ENCODE measurements at places on chromosomes 5 and 9.

GRCh38 chr5:75190227-75190626, 46.5 kb downstream of the ANKRD31 start:
- no peak for DNase-seq

DNA sequence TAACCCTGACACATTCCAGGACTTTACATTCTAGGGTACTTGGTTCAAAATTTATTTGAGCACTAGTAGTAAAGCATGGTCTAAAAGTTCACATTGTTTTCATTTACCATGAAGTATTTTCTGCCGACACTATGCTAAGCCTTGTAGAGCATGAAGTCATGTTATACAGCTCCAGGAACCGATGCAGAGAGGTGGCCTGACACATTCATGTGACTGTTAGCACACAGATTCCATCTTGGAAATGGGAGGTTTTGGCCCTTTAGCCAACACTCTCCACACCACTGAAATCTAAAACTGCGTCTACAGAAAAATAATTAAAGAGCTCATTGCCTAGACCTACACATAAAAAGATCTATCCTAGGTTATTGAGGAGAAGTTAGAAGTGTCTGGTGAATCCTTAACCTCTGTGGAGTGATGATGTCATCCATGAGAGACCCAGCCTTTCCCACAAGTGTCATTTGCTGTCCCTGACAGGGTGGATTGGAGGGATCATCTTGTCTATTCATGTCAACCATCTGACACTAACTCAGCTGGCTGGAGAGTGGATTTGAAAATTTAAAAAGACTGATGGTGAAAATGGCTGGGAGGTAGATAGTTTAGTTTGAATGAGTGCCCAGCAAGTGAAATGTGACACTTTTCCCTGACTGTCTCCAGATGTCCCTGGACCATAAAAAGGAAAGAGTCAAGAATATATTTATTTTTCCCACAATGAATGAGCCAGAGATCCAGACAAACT, 1.3 kb downstream of the RANBP3L start:
- DNase-seq, result no peak

GRCh38 chr5:139105621-139106071, 92.5 kb downstream of the SIL1 start:
- DNase-seq, result no peak

- DNase-seq, result no peak
Observed at GRCh38 chr9:86600291-86600690, 246.1 kb upstream of the TUT7 start.

GRCh38 chr5:126004636-126005035, 418.6 kb upstream of the GRAMD2B start:
- DNase-seq, result no peak

- DNase-seq, result no peak
Observed at GRCh38 chr9:26687421-26687820, 205.2 kb downstream of the CAAP1 start.

DNA sequence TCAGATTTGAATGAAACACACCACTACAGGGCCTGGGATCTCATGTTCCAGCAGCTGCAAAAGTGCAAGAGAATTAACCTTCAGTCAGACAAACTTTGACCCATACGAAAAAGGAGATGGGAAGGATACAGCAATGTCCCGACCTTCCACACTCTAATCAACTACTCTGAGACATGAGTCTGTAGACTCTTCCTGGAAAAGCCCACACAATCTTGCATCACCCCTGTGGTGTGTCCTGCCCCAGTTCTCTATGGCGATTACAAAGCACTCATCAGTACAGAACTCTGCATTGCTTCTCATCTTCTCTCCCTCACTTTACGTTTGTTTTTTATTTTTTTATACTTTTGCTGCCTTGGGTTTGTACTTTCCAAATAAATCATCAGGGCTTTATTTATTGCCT, 241.0 kb upstream of the KIF2A start:
- no peak for DNase-seq

DNA sequence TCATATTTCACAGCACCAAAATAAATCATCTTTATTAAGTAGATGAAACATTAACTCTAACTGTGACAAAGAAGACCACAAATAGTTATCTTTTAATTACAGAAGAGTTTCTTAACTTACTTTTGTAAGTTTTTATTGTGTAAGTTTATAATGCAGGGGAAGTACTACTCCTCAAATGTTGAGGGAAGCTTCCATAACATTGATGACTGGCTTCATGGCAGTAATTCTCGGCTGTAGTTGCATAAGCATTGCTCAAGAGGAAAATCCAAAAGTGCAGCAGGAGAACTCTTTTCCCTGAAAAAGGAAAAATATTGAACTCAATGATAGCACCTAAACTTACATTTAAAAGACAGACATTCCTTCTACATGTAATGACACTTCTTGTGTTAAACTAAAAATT, 4.6 kb downstream of the TSLP start:
- no peak for DNase-seq

DNA sequence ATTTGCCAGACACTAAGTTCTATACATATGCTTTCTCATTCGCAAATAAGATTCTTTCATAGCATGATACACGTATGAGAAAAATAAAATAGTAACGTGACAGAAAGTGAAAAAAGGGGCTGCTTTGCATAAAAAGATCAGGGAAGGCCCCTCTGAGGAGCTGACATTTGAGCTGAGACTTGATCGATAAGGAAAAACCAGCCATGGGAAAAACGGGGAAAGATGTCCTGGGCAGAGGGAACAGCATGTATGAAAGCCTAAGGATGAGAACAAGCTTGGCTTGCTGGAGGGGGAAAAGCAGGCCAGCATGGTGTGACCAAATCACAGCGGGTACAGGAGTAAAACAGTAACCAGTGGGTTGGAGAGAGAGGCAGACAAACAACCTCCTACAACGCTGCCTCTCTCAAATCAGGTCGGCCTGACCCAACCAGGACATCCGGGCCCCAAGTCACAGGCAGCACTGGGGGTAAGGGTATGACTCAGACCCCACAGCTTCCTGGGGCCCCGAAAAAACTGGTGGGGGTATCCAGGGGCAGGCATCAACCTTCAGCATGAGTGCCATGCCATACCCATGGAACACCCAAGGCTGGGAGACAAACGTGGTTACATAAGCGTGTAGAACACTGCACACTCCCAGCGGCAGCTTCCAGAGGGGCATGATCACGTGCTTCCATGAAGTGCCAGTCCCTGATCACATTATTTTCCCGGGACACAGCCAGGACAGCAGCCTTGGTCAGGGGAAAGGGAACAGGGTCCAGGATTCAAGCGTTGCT, 2.2 kb downstream of the TNIP1 start:
- peak; percentile 88 for DNase-seq

DNA sequence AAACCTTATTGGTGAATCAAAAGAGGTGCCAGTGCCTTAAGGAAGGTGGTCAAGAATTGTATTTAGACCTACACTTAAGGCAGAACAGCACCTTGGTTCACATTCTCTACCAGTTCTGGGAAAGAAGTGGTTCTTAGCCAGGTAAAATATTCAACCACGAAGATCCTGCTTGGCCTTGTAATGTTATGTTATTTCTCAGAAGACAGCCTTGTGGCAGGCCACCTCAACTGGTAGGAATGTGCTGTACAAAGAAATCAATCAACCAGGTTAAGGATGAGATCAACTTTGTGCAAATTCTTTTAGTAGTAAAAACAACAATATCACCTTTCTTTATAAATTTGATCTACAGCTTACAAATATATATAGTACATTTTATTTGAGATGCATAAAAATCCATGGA, 246.8 kb downstream of the ARRDC3 start:
- DNase-seq, result no peak

- DNase-seq, result no peak
Observed at GRCh38 chr5:130183115-130183514, 278.9 kb downstream of the CHSY3 start.

GRCh38 chr5:119410448-119411159, 41.7 kb upstream of the HSD17B4 start:
- DNase-seq, result no peak

DNA sequence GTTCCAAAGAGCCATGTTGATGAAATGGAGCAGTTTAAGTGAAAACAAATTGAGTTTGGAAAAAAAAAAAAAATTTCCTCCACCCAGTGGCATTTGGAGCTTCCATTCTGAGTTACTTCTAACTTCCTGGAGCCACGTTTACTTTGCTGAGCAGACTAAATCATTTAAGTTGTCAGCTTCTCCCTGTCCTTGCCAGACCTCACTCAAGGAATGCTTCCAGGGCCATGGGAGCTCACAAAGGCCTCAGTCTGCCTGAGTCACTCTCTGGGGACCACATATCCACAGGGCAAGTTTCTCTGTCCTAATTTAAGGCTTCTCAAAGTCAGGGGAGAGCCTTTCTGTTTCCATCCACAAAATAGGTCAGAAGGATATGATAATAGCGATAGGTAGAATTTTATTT, 210.3 kb upstream of the TNC start:
- no peak for DNase-seq

GRCh38 chr5:7878381-7878873, 9.5 kb downstream of the MTRR start:
- DNase-seq, result no peak

GRCh38 chr5:63774939-63775338, 187.3 kb downstream of the HTR1A start:
- no peak for DNase-seq

DNA sequence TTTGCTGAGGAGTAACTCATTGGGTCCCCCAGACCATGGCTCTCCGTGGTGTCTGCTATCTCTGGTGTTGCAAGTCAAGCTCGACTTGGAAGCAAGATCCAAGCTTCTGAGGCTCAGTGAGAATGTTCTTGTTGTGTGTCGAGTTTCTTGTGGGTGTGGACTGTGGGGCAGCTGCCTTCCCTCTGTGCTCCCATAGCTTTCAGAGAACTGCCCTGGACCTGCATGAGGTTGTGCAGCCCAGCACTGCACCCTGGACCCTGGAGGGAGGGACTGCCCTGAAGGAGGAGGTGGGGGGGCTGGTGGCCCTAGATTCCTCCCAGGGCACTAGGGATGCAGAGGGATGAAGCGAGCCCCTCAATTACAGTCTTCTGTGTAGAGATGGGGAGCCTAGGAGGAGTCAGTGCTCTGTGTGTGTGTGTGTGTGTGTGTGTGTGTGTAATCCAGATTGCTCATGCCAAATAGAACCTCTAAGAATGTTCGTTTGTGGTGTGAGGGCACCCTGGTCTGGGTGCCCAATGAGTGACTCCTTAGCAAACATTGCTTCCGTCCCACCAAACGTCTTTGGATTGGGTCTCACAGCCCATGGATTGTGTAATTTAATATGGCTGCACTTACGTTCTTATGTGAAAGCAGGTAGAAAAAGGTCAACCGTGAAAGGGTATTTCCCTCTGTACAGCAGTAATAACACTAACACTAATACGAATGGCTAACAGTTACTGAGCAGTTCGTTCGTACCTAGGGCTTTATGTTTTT, 143.3 kb upstream of the LMX1B start:
- no peak for DNase-seq

- no peak for DNase-seq
Observed at GRCh38 chr9:14500705-14501104, 186.8 kb upstream of the NFIB start.

- no peak for DNase-seq
Observed at GRCh38 chr5:65986050-65986451, 59.7 kb downstream of the ERBIN start.

GRCh38 chr9:68750786-68751185, 45.7 kb downstream of the PIP5K1B start:
- DNase-seq, result no peak

DNA sequence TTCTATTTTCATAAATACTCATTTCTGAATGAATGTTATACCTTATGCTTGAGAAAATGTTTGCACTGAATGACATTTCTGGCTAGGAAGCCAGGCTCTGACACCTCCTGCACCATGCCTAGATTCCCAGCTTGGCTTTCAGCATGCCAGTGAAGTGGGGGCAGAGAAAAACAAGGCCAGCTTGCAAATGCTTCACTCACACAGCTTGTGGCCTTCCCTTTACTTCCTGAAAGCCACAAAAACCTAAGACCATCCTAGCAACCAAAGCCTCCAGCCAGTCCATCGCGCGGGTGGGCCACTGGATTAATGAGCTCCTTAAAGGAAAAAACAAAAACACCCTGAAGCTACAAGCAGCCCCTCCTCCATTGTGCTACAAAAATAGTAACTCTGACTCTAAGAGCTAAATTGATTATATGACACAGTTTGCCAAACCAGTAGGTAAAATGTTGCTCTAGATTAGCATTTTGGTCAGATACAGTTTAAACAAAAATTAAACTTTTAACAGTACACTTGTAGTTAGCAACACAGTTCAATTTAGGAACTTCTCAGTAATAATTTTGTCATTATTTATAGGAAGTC, 159.9 kb downstream of the TSSK1B start:
- no peak for DNase-seq

DNA sequence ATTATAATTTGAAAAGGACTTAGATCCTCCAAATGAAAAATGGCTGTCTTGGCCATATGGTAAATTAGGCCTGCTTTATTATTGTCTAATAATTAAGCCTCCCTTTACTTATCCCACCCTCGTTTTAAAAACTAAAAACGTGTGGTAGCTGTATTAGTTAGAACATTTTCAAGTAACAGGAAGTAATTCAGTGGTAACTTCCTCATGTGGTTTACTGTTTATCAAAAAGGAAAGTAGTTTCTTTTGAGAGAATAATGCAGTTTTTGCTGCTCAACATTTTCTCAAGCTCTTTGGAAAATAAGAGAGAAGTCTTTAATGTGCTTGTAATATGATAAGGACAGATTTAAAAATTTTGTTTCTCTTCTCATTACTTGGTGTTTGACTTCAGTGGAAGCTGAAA, 26.0 kb downstream of the ZCCHC7 start:
- no peak for DNase-seq

GRCh38 chr9:82565188-82565969, 497.6 kb downstream of the RASEF start:
- no peak for DNase-seq

DNA sequence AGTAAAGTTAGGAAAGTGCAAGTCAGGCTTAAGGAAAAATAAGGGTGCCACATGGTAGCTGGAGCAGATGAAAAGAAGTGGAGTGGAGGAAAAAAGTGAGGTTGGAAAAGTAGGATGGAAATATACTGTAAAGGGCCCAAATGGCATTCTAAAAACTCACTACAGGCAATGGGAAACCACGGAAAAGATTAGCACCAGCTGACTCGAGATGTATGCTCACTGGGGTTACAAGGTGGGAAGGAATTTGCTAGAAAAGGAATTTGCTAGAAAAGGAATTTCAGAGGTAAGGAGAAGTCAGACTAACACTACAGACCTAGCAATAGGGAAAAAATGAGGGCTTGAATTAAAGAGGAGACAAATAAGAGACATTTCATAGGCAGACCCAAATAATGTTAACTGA, 3.6 kb downstream of the PSMD5 start:
- DNase-seq, result no peak

- DNase-seq, result peak; percentile 43
Observed at GRCh38 chr9:32968101-32969011, 33.1 kb downstream of the APTX start.

GRCh38 chr5:141077826-141078225, 16.6 kb upstream of the PCDHB2 start:
- no peak for DNase-seq

Measured in stimulated activated effector memory CD8-positive, alpha-beta T cell treated with anti-CD3 and anti-CD28 coated beads, Interleukin-12 subunit alpha, Interleukin-12 subunit beta, amount 100 ng/mL, for 72 hours (primary cell).